ENCODE measurements at places on chromosomes 16 and 17.

- no peak for DNase-seq
Observed at GRCh38 chr17:28529013-28529400, 22.9 kb downstream of the FOXN1 start.

DNA sequence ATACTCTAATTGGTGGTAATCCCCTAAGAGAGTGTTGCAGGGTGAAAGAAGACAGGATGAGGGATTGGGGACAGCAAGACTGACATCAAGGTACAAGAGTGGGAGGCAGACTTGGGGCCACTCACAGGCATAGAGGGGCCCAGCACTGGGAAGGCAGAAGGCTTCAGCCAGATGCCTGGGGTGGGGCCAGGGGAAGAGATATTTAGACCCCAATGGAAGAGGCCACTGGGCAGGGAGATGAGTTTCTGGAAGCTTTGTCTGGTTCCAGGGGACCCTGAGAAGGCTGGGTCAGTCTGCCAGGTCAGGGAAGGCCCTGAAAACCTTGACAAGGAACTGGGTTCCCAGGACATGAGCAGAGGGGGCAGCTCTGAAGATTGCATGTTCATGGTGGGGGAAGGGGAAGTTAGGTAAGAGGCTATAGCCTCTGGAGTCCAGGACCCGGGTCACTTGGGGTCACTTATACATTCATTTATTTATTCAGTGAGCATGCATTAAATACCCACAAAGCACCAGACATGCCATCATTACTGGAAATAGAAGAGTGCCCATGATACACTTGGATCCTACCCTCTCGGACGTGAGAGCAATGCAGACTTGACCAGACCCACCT lies 92.9 kb downstream of the TMEM132E start:
- no peak for DNase-seq

GRCh38 chr16:52128361-52128760 lies 418.6 kb downstream of the TOX3 start:
- no peak for DNase-seq

DNA sequence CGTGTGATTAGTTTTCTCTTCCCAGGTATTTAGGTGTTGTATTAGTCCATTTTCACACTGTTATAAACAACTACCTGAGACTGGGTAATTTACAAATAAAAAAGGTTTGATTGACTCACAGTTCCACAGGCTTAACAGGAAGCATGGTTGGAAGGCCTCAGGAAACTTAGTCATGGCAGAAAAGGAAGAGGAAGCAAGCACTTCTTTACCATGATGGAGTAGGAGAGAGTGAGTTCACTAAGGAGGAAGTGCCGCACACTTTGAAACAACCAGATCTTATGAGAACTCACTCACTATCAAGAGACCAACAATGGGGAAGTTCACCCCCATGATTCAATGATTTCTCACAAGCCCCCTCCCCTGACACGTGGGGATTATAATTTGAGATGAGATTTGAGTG lies 1343.7 kb upstream of the GOT2 start:
- no peak for DNase-seq

DNA sequence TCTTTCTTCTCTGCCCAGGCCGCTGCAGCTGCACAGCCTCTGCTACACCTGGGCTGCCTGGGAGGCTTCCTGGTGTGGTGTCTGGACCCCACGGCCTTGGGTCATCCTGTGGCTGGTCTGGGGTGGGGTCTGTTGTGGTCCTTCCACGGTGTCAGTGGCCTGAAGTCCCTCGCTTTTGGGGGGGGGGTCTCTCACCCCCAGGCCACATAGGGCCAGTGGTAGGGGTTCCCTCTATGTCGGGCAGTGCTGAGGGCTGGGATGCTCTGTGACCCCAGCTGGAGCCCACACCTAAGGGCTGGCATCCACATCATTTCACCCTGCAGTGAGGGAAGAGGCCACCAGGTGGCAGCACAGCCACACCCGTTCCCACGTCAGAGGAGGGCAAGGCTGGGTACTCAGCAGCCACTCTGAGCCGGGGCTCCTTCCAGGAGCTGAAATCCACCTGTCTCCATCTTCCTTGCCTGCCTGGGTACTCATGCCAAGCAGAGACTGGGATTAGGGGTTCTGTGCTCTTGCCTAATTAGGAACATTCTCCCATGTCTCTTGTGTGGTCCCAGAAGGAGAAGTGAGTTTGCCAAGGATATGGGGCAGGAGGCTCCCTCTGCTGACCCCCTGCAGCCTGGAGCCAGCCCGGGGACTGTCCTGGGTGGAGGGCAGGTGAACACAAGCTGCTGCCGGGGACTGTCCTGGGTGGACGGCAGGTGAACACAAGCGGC lies 13.0 kb downstream of the ENGASE start:
- DNase-seq = peak; percentile 63

- DNase-seq = no peak
Observed at GRCh38 chr16:54053891-54054820, 232.4 kb downstream of the IRX3 start.

- DNase-seq = no peak
Observed at GRCh38 chr16:22018559-22018958, 10.6 kb downstream of the MOSMO start.

DNA sequence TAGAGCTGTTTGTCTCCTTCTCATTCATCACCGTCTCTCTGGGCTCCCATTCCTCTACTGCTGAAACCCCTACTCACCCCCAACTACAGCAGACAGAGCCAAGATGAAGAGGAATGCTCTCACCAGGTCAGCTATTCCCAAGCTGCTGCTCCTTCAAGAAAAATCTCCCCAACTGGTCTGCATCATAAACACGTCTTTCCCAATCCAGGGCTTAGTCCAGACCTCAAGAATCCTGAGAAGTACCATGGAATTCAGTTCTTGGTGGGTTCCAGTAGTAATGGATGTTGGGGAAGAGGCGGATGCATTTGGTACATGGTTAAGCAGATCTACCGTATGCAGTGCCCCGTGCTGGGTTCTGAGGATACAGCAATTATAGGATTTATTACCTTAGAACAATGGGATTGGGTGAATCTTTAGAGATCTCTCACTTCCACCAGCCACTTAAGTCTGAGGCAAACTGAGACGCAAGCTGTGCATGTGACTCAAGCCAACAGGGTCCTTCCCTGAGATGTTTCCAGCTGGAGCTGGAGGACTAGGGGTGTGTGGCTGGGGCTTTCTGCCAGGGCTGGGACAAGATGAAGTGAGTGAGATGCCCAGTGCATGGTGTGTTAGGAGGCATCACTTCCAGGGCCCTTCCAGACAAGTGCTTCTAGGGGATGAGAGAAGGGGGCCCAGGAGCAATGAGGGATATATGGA lies 232.7 kb upstream of the CDH5 start:
- no peak for DNase-seq

GRCh38 chr17:73646409-73647300 lies 2.4 kb upstream of the SDK2 start:
- DNase-seq = no peak

- DNase-seq = no peak
Observed at GRCh38 chr17:76427501-76428231, 25.3 kb downstream of the UBE2O start.

DNA sequence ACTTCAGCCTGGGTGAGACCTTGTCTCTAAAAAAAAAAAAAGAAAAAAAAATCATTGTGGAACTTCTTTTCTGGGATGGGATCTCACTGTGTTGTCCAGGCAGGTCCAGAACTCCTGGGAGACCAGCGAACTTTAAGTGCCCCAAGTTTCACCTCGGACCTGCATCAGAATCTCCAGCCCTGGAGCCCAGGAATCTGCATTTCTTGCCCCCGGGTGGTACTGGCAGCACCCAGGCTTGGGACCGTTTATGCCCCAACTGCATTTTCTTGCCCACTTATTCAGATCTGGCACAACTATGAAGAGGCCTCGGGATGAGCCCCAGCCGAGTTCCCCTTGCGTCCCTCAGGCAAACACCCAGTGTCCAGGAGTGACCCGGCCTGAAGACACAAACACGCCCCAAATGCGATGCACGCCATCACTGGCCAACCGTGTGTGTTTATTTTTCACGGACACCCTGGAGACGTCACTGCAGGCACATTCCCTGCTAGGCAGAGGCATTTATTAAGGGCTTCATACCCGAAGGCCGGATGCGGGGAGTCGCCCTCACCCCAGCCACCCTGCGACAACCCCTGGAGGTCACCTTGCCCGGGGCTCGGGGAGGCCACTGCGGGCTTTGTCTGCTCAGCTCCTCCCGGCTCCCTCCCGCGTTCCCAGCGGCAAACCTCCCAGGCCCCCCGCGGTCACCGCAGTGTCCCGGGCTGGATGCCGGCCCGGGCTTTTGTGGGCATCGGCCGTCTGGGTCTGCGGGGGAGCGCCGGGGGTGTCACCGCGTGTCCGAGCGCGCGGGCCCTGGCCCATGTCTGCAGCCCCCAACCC lies 684 bp upstream of the SPIRE2 start:
- DNase-seq = no peak

DNA sequence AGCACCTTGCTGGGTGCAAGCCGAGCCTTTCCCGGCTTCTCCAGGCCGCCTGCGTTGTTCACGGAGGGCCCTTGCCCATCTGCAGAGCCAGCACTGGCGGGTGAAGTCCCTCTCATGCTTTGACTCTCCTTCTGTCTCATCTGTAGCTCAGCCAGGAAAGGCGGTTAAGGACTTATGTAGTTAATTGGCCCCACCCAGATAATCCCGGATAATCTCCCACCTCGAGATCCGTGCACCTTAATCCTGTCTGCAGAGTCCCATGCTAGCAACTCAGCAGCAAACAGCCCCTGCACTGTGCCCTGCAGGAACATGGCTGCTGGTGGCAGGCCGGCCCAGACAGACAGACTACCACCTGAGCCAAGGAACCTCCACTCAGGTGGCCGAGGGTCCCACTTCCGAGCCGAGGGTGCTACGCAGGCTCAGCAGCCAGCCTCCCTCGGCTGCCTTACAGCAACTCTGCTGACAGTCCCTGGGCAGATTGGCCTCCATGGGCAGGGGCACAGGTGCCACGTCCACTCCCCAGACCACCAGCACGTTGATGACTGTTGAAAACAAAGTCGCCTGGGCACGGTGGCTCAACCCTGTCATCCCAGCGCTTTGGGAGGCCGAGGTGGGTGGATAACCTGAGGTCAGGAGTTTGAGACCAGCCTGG lies 16.9 kb downstream of the RAB40C start:
- no peak for DNase-seq

GRCh38 chr16:10076037-10076436 lies 106.2 kb downstream of the GRIN2A start:
- no peak for DNase-seq

GRCh38 chr17:75844530-75845057 lies 390 bp upstream of the UNC13D start:
- no peak for DNase-seq

GRCh38 chr16:50572700-50573099 lies 24.5 kb downstream of the NKD1 start:
- DNase-seq = no peak

GRCh38 chr16:62974424-62974823 lies 938.2 kb upstream of the CDH8 start:
- no peak for DNase-seq

- no peak for DNase-seq
Observed at GRCh38 chr17:9696279-9697044, 51.1 kb downstream of the USP43 start.

DNA sequence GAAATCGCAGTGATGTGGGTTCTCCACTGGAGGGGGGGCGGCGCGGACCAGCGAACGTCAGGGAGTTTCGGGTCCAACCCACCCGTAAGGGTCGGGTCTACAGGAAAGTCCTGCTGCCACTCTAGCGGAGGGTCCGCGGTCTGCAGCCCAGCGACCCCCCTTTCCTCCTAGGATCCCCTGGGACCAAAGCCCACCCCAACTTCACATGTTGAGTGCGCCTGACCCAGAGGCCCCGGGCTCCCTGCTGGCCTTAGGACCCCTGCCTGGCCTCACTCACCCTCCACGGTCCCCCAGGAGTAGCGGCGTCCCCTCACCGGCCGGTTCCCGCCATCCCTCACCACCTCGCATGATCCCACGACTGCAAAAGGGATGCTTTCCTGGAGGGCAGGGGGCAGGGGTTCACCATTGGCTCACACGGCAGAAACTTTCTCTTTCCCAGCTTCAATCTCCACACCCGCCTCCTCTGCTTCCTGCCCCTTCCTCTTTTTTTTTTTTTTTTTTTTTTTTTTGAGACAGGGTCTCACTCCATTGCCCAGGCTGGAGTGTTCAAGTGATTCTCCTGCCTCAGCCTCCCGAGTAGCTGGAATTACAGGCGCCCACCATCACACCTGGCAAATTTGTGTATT lies 3.1 kb downstream of the SEPTIN1 start:
- no peak for DNase-seq

DNA sequence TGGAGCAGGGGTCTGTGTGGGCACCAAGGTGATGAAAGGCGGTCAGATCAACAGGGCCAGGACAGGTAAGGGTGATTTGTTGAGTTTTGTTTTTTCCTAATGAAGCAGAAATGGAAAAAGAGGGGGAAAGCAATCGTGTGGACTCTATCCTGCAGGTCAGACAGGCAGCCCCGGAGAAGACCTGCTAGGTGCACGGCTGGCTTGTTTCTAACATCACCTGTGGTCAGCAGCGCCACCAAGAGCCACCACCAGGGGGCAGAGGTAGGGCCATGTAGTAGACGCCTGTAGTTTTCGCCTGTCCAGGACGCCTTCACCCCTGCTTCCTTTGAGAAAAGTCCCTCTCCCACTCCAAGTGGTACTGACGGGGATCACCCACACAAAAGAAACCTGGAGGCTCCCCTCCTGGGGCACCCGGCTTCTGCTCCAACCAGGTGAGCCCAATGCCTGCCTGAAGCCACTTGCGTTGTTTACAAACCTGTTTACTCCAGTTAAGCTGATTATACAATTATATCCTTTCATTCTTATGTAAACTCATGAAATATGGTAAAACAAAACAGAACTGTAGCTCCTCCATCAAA lies 54.2 kb upstream of the SEC14L1 start:
- DNase-seq = peak; percentile 66

GRCh38 chr16:71927383-71927782 lies 32.1 kb downstream of the IST1 start:
- DNase-seq = no peak

DNA sequence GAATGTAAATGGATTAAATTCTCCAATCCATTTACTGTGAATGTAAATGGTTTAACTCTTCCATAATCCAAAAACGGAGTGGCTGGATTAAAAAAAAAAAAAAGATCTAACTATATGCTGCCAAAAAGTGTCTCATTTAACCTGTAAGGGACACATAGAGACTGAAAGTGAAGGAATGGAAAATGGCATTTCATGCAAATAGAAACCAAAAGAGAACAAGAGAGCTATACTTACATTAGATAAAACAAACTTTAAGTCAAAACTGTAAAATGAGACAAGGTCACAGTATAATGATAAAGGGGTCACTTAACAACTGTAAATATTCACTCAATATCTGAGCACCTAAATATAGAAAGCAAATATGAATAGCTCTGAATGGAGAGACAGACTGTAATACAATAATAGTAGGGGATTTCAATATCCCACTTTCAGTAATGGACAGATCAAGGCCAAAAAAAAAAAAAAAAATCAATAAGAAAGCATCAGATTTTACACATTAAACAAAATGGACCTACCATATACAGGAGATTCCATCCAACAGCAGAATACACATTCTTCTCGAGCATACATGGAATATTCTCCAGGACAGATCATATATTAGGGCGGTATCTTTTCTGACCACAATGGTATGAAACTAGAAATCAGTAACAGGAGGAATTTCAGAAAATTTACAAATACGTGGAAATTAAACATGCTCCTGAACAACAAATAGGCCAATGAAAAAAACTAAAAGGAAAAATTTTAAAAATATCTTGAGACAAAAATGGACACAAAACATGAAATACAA lies 36.4 kb downstream of the CDR2 start:
- no peak for DNase-seq

Measured in stimulated activated CD4-positive, alpha-beta T cell treated with anti-CD3 and anti-CD28 coated beads, Interleukin-4, amount 100 ng/mL, for 4 hours (primary cell).